ENCODE measurements at places on chromosomes 1 and 21. TPM values are rescaled to one million over a fixed set of nuclear protein-coding genes. Genes with fewer than 3 reads are reported as not detected.

DNA sequence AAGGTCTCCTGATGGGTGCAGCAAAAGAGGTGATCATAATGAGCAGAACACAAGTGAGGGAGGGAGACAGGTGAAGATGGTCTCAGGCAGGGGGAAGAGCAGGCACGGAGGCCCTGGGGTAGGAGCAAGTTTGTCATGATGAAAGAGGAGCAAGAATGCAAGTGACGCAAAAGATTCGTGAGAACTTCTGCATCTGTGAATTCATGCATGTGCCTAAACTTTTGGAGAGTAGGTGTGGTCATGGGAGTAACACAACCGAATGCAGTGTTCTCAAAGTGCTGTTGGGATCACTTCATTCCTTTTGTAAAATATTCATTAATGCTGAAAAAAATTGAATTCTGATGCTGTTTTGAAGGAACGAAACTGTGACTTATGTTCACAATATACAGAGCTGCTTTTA is 47.3 kb upstream of the ZP4 start:
- no peaks in the 10 kb centered on the region for H3K4me1 ChIP-seq
- DNase-seq, result no peak
- H3K4me3 ChIP-seq, result no peak overlapping the region
- H3K27ac ChIP-seq, result no peak overlapping the region
- H3K27me3 ChIP-seq, result no peaks in the 10 kb centered on the region

The SPRR2B gene
- total RNA-seq, result not detected

- H3K4me1 ChIP-seq, result peaks cover 32% of the 10 kb centered on the region
- no peaks in the 10 kb centered on the region for H3K36me3 ChIP-seq
- DNase-seq, result no peak
- peak overlapping the region; percentile 97 for H3K27ac ChIP-seq
- H3K4me3 ChIP-seq, result peak overlapping the region; percentile 93
- H3K27me3 ChIP-seq, result no peaks in the 10 kb centered on the region
Observed at GRCh38 chr1:223844787-223845036, 1.0 kb downstream of the TP53BP2 start.

DNA sequence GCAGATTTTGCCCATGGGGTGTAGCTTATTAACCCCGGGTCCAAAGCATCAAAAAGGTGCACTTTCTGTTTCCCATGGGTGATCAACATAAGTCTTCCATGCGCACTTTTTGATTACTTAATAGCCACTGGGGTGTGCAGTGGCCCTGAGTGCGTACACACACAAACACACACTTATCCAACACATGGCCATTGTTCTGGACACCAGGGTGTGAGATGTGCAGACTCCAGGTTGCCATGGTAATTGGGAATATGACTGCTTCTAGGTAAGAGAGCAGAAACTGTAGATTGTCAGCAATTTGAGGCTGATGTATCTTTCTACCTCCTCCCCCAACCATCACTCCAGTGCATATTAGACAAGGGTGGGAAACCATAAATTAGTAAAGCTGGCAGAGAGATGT is 68.8 kb downstream of the MAB21L3 start:
- no peaks in the 10 kb centered on the region for H3K27me3 ChIP-seq
- H3K4me3 ChIP-seq, result no peak overlapping the region

The AXDND1 gene
- total RNA-seq, result not detected

GRCh38 chr1:95117207-95118066 is at the start of gene TLCD4:
Gene TLCD4, plus strand, starts transcription at chr1:95117355. Its CDS starts 26,547 bp downstream, at chr1:95143902.
- H3K4me1 ChIP-seq, result peaks cover 5% of the 10 kb centered on the region
- H3K36me3 ChIP-seq, result no peaks in the 10 kb centered on the region
- peak within 1 kb of the TSS; percentile 88 for H3K27ac ChIP-seq
- peak within 1 kb of the TSS; percentile 97 for H3K4me3 ChIP-seq

- H3K36me3 ChIP-seq, result no peaks in the 10 kb centered on the region
- H3K27me3 ChIP-seq, result no peaks in the 10 kb centered on the region
- H3K4me1 ChIP-seq, result no peaks in the 10 kb centered on the region
- H3K27ac ChIP-seq, result no peak overlapping the region
- no peak for DNase-seq
Observed at GRCh38 chr1:192571668-192572067, 3.9 kb upstream of the RGS1 start.

GRCh38 chr1:40893946-40894345 is 31.8 kb upstream of the CITED4 start:
- no peak for DNase-seq
- H3K4me1 ChIP-seq, result no peaks in the 10 kb centered on the region
- H3K27me3 ChIP-seq, result no peaks in the 10 kb centered on the region
- no peak overlapping the region for H3K4me3 ChIP-seq

The GJA9 gene
- total RNA-seq, result not detected

The DMBX1 gene
- not detected for total RNA-seq

DNA sequence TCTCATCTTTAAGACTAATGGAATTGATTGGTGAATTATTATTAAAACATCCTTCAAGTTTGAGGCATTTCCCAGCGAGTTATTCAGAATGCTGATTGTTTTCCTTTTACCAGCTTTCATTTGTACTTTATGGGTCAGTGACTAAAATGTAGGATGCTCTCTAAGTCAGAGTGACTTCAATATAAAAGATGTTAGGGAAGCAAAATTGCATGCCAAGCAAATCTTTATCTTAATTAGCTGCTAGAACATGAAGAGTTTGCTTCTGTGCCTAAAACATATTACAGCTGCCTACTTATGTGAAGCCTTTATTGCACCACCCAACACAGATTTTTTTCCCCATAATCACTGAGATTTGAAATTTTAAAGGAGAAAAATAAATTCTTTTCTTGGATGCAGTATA is 79.8 kb upstream of the CYYR1 start:
- H3K27ac ChIP-seq, result no peak overlapping the region
- no peaks in the 10 kb centered on the region for H3K27me3 ChIP-seq
- H3K4me1 ChIP-seq, result no peaks in the 10 kb centered on the region
- no peak overlapping the region for H3K4me3 ChIP-seq

The LCE7A gene
- not detected for total RNA-seq

DNA sequence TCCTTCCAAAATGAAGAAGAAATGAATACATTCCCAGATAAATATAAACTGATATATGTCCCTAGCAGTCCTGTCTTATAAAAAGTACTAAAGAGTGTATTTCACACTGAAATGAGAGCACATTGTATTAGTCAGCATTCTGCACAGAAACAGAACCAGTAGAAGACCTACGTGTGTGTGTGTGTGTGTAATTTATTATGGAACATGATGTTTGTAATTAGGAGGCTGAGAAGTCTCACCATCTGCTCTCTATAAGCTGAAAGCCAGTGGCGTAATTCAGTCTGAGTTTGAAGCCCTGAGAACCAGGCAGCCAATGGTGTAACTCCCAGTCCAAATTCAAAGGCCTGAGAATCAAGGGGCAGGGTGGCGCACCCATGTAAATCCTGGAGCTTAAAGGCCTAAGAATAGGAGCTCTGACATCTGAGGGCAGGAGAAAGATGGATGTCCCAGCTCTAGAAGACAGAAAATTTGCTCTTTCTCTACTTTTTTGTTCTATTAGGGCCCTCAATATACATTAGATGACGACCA is 146.5 kb upstream of the LYPLAL1 start:
- no peaks in the 10 kb centered on the region for H3K4me1 ChIP-seq
- H3K4me3 ChIP-seq, result no peak overlapping the region
- H3K27me3 ChIP-seq, result no peaks in the 10 kb centered on the region
- no peak for DNase-seq
- H3K27ac ChIP-seq, result no peak overlapping the region
- H3K36me3 ChIP-seq, result no peaks in the 10 kb centered on the region

The AMY1C gene
- not detected for total RNA-seq

The OR2T33 gene
- total RNA-seq, result not detected

- H3K4me3 ChIP-seq, result no peak overlapping the region
- no peak for DNase-seq
- H3K36me3 ChIP-seq, result no peaks in the 10 kb centered on the region
- no peaks in the 10 kb centered on the region for H3K4me1 ChIP-seq
Observed at GRCh38 chr1:108878678-108879077, 1.9 kb downstream of the GPSM2 start.

DNA sequence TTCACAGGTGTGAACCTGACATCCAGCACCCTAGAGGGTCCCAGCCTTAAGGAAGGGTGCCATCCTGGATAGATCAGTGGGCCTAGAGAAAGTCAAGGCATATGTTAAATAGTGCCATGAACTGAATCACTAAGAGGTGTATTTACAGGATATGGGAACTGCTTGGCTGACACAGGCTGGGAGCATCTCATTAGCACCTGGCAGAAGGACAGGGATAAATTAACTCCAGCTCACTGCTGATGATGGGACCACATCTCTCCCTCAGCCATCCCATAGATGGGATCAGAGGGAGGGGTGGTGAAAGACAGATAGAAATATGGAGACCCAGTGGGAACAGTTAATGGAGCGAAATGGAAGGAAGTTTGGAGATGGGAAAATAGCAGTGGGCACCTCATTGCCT is 122.0 kb downstream of the IGSF21 start:
- no peak overlapping the region for H3K27ac ChIP-seq
- no peaks in the 10 kb centered on the region for H3K4me1 ChIP-seq
- no peak overlapping the region for H3K4me3 ChIP-seq
- no peaks in the 10 kb centered on the region for H3K36me3 ChIP-seq

The ZMYM4 gene
- 25.2 TPM for total RNA-seq

- peak; percentile 57 for DNase-seq
- no peaks in the 10 kb centered on the region for H3K36me3 ChIP-seq
- no peak overlapping the region for H3K27ac ChIP-seq
- no peaks in the 10 kb centered on the region for H3K4me1 ChIP-seq
- no peaks in the 10 kb centered on the region for H3K27me3 ChIP-seq
Observed at GRCh38 chr1:154669464-154670282, 61.7 kb upstream of the ADAR start.

GRCh38 chr1:204623894-204624361 is 61.6 kb downstream of the LRRN2 start:
- no peaks in the 10 kb centered on the region for H3K4me1 ChIP-seq
- no peak overlapping the region for H3K27ac ChIP-seq
- H3K27me3 ChIP-seq, result no peaks in the 10 kb centered on the region
- DNase-seq, result no peak

The DEPDC1 gene
- 1.2 TPM for total RNA-seq

The SVBP gene
- total RNA-seq, result not detected

The ROR1 gene
- 7.4 TPM for total RNA-seq

DNA sequence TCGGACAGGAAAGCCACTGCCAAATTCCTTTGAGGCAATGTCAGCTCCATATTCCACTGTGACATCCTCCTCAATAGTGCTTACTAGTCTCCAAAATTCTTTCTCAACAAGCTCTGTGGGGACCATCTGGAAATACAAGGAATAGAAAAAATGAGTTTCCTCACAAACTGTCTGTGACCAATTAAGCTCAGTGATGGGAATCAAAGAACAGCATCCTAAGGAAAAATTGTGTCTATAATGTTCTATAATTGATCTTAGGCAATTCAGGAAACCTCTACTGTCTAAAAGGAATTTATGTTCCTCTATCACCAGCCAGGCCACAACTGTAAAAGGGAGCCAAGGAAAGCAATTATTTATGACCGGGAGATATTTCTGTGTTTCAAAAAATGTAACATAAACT is 46.1 kb upstream of the SYT2 start:
- no peak for DNase-seq
- H3K36me3 ChIP-seq, result no peaks in the 10 kb centered on the region
- no peaks in the 10 kb centered on the region for H3K27me3 ChIP-seq
- H3K4me3 ChIP-seq, result no peak overlapping the region

The NIPAL3 gene
- 46.0 TPM for total RNA-seq

GRCh38 chr1:201268604-201269151 is 14.6 kb upstream of the PKP1 start:
- H3K27ac ChIP-seq, result no peak overlapping the region
- H3K27me3 ChIP-seq, result no peaks in the 10 kb centered on the region
- DNase-seq, result peak; percentile 71
- no peak overlapping the region for H3K4me3 ChIP-seq
- H3K36me3 ChIP-seq, result no peaks in the 10 kb centered on the region

The TTC22 gene
- 15.7 TPM for total RNA-seq

Data from Peyer's patch (tissue), 4 donors.